A549 treated with ZK216348 at 1 μM for 4 hours (cell line): ENCODE measurements at places on chromosomes 6 and 20. TPM values are rescaled to one million over a fixed set of nuclear protein-coding genes. Genes with fewer than 3 reads are reported as not detected.

The GTPBP2 gene
- total RNA-seq: 16.6 to 23.2 TPM (median 21.3 TPM) in 5 replicates

The EYS gene
- total RNA-seq: 0.26 TPM in 1 of 5 replicates, not detected in the others

The SLC35F1 gene
- total RNA-seq: not detected in 5 replicates

The SLC24A3 gene
- not detected in 5 replicates for total RNA-seq

The PGK2 gene
- total RNA-seq: not detected in 5 replicates

The PRDM13 gene
- 0.45 to 1.2 TPM (median 0.99 TPM) in 5 replicates for total RNA-seq

The CALHM5 gene
- 0.05 to 0.07 TPM (median 0.06 TPM) in 5 replicates for total RNA-seq

The ELOVL4 gene
- 1.2 to 2.4 TPM (median 1.6 TPM) in 5 replicates for total RNA-seq

The CFAP61 gene
- total RNA-seq: 0.34 to 0.82 TPM (median 0.40 TPM) in 5 replicates

The SCUBE3 gene
- total RNA-seq: 0.05 to 0.08 TPM (median 0.07 TPM) in 5 replicates

The ITCH gene
- 21.0 to 37.2 TPM (median 35.2 TPM) in 5 replicates for total RNA-seq

The RIPOR3 gene
- 0.06 to 0.08 TPM in 2 of 5 replicates, not detected in the others for total RNA-seq

The C20orf141 gene
- 0.36 TPM in 1 of 5 replicates, not detected in the others for total RNA-seq

The NEU1 gene
- 20.9 to 35.3 TPM (median 29.4 TPM) in 5 replicates for total RNA-seq
